ENCODE measurements at places on chromosomes 3 and 15. TPM values are rescaled to one million over a fixed set of nuclear protein-coding genes. Genes with fewer than 3 reads are reported as not detected.

Gene PP2D1
- 0.24 TPM for polyA plus RNA-seq

DNA sequence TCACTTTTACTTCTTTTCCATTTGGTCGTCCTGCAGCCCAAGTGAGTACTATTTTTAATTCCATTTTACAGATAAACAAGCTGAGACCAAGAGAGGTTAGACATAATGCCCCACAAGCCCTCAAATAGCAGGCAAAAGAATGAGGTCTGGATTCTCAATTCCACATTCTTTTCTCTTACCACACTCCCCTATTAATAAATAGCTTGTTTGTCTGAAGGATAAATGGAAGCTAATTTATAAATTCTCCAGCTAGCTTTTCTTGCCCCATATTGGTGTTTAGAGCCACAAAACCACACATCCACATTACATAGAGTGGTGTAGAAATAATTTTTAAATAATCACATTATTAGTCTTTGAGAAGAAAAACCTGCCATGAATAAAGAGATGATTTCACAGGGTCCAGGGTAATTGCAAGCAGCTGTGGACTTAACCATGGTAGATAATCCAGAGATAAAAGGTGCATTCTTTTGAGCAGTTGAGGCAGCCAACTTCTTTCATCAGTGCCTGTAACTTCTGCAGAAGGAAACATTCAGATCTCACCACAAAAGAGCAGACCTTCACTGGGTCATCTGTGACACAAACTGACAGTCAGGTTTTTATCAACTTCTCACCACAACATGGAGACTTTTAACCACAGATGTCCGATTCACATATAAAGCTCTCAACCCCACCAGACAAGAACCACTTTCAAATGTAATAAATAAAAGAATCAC lies 313.4 kb upstream of the STT3B start:
- no peak for DNase-seq

- no peak for DNase-seq
Observed at GRCh38 chr3:16028604-16029003, 145.9 kb upstream of the GALNT15 start.

DNA sequence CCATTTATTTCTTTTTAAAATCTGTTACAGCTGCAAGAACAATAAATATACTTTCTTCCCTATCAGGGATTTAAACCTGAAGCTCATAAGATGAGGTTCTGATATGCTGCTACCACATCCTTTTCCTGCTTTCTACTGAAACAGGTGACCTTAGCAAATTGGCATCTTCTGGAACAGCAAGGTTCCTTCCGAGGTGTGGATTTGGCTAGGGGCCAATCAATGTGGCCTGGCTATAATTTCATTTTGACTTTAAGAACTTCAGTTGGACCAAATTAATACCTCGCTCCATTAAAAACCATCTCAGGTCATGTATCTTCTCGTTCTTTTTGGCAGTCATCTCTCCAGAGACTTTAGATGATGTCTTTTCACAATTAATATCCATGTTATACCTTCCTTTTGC lies 53.4 kb upstream of the C3orf80 start:
- DNase-seq = no peak

Gene DGKG
- polyA plus RNA-seq = 0.75 TPM

- DNase-seq = no peak
Observed at GRCh38 chr3:105649480-105649879, 219.3 kb downstream of the CBLB start.

Gene SEC61A1
- polyA plus RNA-seq = 169 TPM

DNA sequence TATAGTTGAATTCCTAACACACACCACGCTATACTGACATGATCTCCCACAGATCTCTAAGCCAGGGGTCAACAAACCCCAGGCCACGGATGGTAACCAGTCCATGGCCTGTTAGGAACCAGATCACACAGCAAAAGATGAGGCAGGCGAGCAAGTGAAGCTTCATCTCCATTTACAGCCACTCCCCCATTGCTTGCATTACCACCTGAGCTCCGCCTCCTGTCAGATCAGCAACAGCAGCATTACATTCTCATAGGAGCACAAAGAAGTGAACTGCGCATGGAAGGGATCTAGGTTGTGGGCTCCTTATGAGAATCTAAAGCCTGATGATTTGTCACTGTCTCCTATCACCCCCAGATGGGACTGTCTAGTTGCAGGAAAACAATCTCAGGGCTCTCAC lies 2.7 kb downstream of the PDCD7 start:
- no peak for DNase-seq

Gene CPNE4
- 0.35 TPM for polyA plus RNA-seq

DNA sequence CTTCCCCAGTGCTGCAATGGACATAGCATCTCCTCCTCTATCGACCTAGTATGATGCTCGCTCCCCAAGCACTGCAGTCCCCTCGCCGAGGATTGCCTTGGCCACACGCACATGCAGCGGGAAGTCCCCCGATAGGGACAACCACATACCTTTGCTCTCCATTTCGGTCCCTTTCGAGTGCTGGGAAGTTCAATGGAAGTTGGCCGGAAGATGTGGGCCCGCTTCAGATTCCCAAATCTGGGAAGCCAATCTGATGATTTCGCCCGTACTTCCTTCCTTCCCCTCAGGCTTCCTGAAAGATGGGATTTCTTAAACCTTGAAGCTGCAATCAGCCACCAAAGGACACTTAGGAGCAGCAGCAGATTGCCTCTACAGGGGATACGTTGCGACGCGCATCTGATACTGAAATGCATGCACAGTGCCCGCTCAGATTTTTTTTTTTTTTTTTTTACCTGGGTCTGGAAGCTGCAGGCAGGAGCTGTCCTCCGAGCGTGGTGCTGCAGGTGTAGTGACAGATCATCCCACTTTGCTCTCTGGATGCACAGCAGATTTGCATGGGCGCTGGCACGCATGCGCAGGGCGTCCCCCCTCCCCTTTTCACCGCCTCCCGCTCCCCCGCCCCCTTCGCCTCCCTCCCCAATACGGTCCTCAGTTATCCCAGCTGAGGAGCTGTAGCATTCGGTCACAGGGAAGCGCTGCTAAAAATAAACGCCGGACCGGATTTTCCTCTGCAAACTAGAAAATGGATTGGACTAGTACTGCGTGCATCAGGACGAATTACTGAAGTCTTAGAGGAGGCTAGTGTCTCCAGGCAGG lies at the start of gene FGF12:
Gene FGF12 (minus strand): TSS at position 510 of the 816 bp plus-strand sequence.
- DNase-seq = peak; percentile 82

- DNase-seq = no peak
Observed at GRCh38 chr3:105679951-105680350, 188.9 kb downstream of the CBLB start.

All from left renal cortex interstitium (tissue), 4 donors.